ENCODE measurements at places on chromosomes 2 and 18.

DNA sequence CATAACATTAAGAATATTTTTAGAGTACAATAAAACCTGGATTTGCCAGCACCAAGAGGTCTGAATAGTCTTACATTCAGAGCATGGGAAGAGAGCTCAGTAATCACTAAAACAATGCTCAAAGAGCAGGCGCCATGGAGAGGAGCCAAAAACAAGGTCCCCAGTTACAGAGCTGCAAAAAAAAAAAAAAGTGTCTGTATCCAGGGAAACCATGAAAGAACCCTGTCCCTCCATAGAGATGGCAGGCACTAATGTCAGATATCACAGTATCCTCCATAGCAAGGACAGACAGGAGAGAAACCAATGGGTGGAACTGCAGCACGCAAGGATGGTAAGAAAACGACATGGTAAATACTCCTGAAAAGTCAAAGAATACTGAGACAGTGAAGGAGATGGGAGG is 19.5 kb downstream of the FBXO15 start:
- DNase-seq = no peak

GRCh38 chr2:207253666-207254345 is 88.1 kb upstream of the KLF7 start:
- peak; percentile 97 for DNase-seq

DNA sequence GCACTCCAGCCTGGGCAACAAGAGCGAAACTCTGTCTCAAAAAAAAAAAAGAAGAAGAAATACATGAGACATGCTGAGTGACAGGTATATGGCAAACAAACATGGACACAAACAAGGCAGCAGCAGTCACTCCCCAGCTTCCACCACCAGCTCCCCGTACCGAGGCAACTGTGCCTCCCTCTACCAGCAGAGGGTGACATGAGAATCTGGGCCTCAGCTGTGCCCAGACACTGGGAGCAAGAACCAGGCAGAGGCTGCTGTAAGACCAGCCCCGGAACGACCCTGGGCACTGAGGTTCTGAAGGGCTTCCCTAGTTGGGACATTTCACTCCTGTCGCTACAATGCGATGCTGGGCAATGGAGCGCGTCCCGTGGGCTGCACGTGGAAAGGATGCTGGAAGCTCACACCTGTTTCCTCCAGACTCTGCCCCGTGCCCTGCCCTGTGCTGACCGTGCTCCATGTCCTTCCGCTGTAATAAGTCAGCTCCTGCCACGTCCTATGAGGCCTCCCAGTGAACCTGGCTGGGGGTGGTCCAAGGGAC is 37.1 kb downstream of the BOK start:
- no peak for DNase-seq

GRCh38 chr2:128599700-128600099 is 281.0 kb upstream of the HS6ST1 start:
- DNase-seq = no peak

- no peak for DNase-seq
Measured at GRCh38 chr2:11784280-11784679, 37.8 kb downstream of the LPIN1 start.

GRCh38 chr2:105362862-105363591 is 25.7 kb downstream of the C2orf49 start:
- no peak for DNase-seq

DNA sequence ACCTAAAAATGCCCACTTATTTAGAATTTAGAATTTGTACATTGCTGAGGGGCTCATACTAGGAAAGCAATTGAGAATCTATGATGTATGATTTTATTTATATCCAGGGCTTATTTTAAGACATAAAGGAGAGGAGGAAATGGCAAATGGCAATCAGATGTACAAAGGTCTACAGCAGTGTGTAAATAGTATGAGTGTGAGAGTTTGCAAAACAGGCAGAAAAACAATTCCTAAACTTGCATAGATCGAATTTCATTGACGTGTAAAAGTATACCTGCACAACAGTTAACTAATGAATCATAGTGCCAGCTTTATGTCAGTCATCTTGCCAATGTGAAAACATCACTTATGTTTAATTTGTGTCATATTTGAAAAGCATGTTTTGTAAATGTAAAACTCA is 718.7 kb upstream of the GCFC2 start:
- no peak for DNase-seq

GRCh38 chr2:55361465-55362189 is 58.0 kb downstream of the CCDC88A start:
- no peak for DNase-seq

DNA sequence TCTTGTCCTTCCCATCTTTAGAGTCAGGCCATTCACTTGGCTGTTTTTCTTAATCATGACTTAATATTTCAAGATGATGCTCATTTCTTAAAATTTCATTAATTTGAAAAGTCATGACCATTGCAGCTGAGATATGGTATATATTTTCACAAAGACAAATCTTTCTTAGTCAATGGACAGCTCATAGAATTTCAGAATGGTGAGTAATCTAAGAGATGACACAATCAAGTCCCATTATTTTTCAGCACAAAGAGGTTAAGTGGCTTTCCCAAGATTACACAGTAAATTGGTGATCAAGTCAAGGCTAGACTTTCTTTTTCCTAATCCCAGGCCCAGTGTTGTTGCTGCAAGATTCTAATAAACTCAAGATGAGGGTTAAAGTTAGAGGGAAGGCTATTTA is 34.4 kb upstream of the NT5C1B start:
- DNase-seq = peak; percentile 73

DNA sequence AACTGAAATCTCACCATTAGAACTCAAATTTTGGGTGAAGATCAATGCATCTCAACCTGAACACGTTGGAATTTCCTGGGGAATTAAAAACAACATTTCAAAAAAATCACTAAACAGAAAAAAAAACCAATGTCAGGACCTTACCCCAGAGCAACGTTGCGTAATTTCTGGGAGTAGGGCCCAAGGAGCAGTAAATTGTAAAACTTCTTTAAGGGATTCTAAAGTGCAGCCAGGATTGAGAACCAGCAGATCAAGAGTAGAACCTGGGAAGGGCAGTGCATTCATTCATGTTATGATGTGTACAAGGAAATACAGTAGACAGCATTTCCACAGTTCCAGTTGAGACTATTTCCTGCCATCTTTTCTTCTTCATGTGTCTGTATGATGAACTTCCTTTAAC is 56.9 kb downstream of the RHBDD1 start:
- DNase-seq = peak; percentile 41

GRCh38 chr2:72103161-72103560 is 44.5 kb downstream of the CYP26B1 start:
- no peak for DNase-seq

- no peak for DNase-seq
Measured at GRCh38 chr2:188235364-188235763, 56.3 kb upstream of the GULP1 start.

- DNase-seq = no peak
Measured at GRCh38 chr2:28433935-28434599, 41.4 kb downstream of the FOSL2 start.

- DNase-seq = no peak
Measured at GRCh38 chr2:235921508-235922191, 246.5 kb downstream of the GBX2 start.

- DNase-seq = no peak
Measured at GRCh38 chr2:234212534-234212933, 162.0 kb downstream of the SPP2 start.

- peak; percentile 95 for DNase-seq
Measured at GRCh38 chr2:150570712-150571111, 83.2 kb upstream of the RND3 start.

- no peak for DNase-seq
Measured at GRCh38 chr2:175206866-175207265, 25.4 kb upstream of the ATP5MC3 start.

DNA sequence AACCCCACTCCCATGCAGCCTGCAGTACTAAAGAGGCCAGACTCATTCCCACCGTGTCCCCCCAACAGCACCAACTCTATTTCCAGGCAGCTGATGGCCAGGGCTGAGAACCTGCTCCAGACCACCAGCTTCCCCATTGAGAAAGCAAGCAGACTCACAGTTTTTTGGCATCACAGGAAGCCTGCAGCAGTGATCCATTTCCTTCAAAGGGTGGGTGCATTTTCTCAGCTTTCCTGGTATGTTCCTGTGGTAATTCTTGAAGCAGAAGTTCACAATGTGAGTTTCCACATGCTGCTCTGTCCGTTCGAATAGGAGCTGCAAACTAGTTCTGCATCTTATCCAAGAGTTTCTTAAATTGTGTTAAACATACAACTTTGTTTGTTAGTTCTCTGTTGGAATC is 1249.6 kb upstream of the FAM98A start:
- no peak for DNase-seq

- DNase-seq = no peak
Measured at GRCh38 chr2:60555783-60556139, 2.3 kb upstream of the BCL11A start.

All from fibroblast of skin of scalp (primary cell).